ENCODE measurements at places on chromosomes 5 and 9.
A peak's percentile ranks its signal among the peaks of the same experiment; 100 is the strongest.

DNA sequence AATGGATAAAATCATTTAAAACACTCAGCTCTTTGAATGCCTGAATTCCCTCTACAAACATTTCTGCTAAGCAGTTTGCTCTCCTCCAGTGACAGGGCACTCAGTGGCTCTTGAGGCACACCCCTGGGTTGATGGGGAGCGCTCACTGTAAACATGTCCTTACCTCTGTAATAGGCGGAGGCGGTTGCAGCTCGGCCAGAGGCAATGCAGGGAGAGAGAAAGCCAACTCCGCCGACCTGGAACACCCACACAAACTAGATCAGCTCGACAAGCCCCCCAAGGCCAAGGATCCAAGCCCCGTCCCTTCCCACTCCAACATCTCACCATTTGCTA is 329 bp downstream of the CDC23 start:
- DNase-seq: no peak

DNA sequence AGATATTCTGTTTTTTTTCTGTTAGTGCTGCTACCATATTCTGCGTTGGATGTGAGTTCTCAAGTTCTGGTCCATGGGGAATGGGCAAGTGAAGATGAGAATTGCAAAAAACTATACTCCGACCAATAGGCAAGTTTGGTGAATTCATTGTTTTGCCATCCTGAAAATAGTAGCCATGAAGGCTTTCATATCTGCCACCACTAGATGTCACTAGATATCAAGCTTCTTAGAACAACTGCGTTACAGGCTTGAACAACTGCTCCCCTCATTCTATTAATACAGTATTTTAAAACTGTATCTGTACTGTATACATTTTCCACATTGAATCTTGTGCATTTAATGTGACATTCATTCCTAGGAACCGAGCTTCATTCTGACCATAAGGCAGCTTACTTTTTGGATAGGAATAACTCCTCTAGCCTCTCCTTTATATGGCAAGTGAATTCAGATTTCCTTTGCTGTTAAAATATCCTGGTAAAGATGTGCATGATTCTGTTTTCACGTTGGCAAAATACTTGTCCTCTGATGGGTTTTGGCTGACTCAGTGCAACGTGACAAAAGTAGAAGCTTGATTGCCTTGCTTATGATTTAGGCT is 163.6 kb downstream of the SREK1 start:
- DNase-seq: peak; percentile 67

DNA sequence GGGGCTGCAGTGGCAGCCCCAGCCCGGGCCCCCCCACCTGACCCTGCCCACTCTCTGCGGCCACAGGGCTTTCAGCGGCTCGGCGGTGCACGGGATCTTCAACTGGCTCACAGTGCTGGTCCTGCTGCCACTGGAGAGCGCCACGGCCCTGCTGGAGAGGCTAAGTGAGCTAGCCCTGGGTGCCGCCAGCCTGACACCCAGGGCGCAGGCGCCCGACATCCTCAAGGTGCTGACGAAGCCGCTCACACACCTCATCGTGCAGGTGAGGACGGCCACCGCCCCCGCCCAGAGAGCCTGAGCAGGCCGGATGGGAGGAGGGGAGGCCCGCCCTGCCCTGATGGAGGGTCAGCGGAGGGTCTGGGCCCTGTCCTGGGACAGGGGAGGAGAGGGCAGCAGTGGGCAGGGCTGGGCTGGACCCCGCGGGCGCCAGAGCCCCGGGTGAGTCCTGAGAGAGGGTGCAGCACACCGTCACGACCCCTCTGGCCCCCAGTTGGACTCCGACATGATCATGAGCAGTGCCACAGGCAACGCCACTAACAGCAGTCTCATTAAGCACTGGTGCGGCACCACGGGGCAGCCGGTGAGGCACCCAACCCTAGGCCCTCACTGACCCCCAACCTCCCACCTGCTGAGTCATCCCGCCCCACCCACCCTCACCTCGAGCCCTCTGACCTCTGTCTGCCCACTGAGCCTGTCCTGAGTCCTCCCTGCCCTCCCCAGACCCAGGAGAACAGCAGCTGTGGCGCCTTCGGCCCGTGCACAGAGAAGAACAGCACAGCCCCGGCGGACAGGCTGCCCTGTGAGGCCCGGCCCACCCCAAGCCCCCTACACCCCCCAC is 2.7 kb downstream of the SLC34A3 start:
- no peak for DNase-seq

DNA sequence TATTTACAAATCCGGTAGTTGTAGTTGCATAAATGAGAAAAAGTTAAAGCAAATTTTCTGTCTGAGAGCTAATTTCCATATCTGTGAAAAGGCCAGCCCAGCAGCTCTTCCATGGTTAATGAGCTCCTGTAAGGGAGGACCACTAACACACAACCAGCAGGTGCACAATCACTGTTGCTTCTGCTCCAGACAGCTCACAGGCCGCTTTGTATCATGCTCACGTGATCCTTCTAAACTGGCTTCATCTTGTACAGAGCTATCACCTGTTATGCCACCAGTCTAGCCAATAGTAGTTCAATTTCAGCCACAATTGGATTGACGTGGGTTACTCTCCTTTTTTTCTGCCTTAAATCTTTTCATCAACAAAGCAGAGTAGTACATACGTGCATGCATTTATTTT is 38.3 kb upstream of the FBXL17 start:
- DNase-seq: no peak

- peak; percentile 42 for DNase-seq
Observed at GRCh38 chr5:160926428-160926827, 74.4 kb upstream of the ATP10B start.

- DNase-seq: no peak
Observed at GRCh38 chr5:45680950-45681349, 15.2 kb downstream of the HCN1 start.

DNA sequence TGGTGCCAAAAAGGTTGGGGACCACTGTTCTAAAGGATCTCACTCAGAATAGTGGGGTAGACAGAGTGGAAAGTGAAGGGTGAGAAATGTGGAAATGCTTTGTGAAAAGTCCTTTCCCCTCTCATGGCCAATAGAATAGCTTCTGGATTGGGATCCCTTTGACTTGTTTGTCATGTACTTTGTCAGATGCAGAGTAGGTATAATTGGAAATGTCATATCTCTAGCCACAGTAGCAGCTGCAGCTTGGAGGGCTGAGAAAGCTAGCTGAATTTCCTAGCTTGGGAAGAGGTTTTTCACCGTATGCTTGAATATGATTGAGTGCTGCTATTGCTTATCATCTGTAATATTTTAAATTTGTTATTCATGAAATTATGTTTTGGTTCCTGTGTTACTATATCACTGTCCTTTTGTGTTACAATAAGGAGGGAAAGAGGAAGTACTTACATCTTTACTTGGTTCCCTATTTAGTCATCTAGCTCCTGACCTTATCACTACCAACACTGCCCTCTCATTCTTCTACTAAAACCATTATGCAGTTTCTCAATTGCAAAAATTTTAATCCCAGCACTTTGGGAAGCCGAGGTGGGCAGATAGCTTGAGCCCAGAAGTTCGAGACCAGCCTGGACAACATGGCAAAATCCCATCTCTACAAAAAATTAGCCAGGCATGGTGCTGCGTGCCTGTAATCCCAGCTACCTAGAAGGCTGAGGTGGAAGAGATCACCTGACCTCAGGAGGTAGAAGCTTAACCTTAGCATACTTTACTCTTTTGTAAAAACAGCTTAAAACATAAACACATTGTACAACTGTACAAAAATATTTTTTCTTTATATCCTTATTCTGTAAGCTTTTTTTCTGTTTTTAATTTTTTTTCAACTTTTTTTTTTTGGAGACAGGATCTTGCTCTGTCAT is 12.4 kb downstream of the SLC30A5 start:
- DNase-seq: no peak

- DNase-seq: no peak
Observed at GRCh38 chr9:124337562-124337961, 77.7 kb downstream of the PSMB7 start.

Data from urothelium cell line (cell line).